ENCODE measurements at places on chromosomes 7 and 10.
A peak's percentile ranks its signal among the peaks of the same experiment; 100 is the strongest.

DNA sequence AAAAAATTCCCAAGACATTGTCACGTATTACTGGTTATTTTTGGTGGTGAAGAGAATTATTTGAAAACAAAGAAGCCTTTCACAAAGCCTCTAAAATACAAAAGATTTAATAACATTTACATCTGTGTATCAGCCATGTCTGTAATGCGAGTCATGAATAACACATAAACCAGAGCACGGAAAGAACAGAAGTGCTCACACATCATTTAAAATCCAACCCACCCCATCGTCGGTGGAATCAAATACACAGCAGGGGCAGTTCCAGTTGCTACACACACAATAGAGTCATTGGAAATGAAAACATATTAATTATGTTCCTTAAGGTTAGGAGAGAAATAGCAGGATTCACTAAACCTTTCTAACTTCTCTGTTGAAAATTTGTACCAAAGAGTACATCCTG lies 1097.3 kb downstream of the KCNMA1 start:
- DNase-seq: no peak

- DNase-seq: no peak
These were observed 323.2 kb upstream of the COBL start for GRCh38 chr7:51639661-51640334.

GRCh38 chr10:44510379-44511115 lies 125.7 kb upstream of the CXCL12 start:
- DNase-seq: no peak

GRCh38 chr10:12279281-12279680 lies 70.1 kb upstream of the CAMK1D start:
- DNase-seq: no peak

DNA sequence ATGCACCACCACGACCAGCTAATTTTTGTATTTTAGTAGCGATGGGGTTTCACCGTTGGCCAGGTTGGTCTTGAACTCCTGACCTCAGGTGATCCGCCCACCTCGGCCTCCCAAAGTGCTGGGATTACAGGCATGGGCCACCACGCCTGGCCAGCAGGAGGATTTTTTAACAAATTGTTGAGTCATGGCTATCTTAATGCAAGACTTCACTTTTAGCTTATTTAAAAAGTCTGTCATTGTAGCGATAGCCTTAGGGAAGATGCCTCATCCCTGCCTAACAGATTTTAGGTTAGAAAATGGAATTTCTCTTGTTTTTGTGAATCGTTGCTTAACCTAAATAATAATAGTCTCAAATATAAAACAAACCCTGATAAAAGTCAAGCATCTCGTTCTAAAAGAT lies 35.5 kb downstream of the PPP2R2D start:
- no peak for DNase-seq

DNA sequence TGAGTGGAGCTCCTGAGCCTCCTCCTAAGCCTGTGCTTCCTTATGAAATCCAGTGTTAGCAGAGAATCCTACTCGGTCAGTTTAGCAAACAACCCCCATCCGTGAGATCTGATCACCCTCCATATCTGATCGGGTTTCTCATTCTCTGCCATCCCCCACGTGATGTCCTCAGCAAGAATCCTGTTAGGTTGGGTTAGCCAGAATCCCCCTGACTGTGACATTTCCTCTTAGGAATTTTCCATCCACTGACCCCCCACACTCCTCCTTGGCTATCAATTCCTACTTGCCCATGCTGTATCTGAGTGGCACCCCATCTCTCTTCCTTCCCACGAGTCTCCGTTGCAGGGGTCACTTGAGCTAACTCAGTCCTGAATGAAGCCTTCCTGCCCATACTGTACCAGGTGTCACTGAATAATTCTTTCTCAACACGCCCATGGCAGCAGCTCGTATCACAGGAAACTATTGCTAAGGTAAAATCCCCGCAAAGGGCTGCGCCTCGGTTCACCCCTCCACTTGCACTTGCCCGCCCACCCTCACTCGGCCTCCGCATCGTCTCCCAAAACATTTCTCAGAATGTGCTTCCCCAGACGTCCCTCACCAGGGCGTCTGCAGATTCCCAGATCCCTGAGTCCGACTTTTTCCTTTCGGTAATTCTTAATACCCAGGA lies 44.1 kb downstream of the MYOF start:
- no peak for DNase-seq

- DNase-seq: no peak
These were observed 150.5 kb downstream of the ELAPOR2 start for GRCh38 chr7:86908948-86909347.

- no peak for DNase-seq
These were observed 333.6 kb upstream of the MAGI2 start for GRCh38 chr7:79787096-79787495.

DNA sequence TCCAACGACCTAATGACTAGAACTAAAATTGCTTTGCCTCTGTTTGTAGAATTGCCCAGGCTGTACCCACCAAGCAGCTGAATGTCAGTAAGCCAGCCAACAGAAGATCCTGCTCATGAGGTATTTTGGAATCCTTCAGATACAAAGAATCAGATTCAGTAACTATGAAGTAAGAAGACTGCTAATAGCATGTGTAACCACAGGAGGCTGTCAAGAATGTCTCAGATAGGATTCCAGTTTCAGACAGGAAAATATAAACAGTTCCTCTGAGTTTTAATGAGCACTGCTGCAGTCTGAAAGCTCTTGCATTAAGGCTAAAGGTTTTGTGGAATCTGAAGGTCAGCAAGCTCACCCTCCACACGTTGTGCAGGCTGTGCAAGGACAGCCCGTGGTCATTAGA lies 112.6 kb upstream of the ADAM12 start:
- DNase-seq: no peak

DNA sequence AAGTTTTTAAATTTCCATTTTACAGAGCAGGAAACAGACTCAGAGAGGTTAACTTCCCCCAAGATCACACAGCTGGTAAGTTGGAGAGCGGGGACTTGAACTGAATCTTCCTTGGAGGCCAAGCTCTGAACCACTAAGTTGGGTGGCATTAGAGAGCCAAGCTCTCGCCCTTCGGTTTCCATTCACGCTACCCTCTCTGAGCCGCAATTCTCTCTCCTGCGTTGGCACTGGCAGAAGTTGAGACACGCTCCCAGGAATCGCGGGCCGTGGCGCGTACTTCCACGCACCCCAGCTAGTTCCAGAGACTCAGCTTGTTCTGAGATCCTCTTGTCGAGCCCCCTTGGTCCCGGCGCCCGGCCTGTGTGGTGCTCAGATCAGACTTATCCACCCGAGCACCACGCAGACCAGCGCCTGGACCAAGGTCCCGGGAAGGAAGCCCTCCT lies 29.3 kb upstream of the VAX1 start:
- no peak for DNase-seq

GRCh38 chr7:100191775-100192174 lies 14.1 kb downstream of the STAG3 start:
- DNase-seq: no peak

GRCh38 chr10:36534471-36535002 lies 590.9 kb upstream of the ANKRD30A start:
- no peak for DNase-seq

DNA sequence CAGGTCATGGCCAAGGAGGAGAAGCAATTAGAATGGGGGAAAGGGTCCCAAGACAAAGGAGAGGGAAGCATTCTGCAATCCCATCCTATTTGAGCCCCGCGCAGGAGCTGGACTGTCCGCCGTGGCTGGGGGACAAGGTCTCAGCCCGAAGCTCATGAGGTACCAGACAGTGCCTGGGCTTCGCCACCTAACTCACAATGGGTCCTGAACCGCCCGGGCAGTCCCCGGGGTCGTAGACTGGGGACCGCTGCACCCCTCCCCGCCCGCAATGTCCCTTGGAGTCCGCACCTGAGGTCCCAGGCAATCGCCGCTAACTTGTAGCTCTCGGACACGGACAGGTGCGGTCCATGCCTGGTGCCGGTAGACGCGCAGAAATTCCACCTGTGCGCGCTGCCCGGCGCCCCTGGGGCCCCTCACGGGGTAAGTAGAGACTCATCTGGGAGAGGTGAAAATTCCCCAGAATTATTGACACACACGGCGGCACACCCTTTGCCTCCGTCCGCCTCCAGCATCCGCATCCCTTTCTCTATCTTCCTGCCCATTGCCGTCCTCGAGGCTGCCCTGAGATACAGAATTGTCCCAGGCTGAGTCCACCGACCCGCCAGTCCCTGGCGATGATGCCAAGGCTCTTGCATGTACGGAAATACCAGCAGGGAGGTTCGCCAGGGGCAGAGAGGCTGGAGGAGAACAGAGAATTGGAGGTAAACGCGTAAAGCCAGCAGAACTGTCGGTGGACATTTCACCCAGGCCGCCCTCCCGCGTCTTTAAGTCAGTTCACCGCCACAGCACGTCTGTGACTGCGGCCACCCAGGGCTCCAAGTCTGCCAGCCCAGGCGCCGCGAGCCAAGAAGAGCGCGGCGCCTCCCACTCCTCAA lies 1.8 kb downstream of the CHRM2 start:
- peak; percentile 46 for DNase-seq

- no peak for DNase-seq
These were observed 56.4 kb upstream of the PMPCB start for GRCh38 chr7:103240806-103241205.

- no peak for DNase-seq
These were observed 363.9 kb downstream of the MALRD1 start for GRCh38 chr10:19412531-19412930.
